ENCODE measurements at places on chromosomes 3 and 15.

DNA sequence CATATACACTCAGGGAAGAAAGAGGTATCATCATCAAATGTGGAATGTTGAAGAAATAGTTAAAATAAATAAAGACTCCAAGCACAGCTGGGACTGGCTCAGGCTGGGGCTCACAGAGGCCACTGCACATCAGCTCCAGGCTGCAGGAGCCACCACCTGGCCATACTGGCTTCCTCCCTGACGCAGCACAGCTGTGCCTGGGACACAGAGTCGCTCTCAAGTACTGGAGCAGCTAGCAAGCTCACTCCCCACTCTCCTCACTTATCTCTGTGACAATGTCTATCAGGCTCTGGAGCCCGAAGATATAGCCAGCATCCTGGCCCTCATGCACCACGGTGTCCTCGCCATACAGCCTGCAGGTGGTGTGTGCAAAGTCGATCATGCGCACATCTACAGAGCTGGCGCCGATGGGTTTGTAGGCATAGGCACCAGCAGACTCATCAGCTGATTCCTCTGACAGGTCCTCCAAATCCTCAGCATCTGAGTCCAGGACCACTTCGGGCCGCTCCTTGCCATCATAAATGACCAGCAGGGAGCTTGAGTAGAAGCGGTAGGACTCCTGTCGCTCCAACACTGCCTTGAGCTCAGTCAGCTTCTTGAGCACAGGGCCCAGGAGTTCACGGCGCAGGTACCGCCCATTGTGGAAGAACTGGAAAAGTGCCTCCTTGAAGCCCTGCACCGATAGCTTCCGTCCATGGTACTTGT, 2.5 kb upstream of the NCKIPSD start:
- DNase-seq: no peak

DNA sequence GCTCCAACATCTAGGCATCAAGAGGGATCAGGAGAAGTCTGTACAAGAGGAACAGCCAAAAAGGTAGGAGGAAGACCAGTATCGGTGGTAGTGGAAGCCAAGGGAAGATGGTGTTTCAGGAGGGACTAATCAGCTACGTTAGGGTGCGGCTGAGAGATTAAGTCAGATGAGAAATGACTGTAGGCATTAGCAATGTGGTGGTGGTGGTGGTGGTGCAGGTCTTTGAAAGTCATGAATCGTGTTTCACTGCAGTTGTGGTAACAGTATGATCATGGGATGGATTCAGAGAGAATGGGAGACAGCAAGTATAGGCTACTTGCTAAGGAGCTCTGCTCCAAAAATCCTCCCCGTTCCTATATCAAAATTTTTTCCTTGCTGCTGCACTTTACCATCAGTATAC, 35.5 kb downstream of the ASTE1 start:
- DNase-seq: no peak

GRCh38 chr3:46168583-46169345, 39.3 kb downstream of the CCR1 start:
- DNase-seq: no peak

DNA sequence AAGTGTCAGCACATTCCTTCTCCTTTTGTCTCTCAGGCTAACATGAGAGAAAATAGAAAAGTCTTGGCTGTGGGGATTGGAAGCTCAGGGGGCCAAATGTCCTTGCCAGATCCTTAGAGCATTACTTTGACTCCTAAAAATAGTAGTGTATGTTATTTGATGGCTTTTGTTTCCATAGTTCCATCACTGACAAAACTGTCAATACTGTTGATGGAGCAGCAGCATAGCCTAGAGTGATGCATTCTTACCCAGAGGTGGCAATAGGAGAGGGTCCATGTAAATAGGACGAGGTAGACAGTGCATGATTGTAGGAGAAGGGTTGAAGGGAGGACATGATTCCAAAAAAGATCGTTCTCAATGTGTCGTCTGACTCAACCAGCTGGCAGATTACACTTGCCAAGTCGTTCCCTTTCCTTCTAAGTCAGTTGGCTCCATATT, 282.7 kb upstream of the TPRG1 start:
- no peak for DNase-seq

- DNase-seq: no peak
Observed at GRCh38 chr3:125069452-125069851, 13.7 kb upstream of the HEG1 start.
